ENCODE measurements at places on chromosomes 7 and 10. TPM values are rescaled to one million over a fixed set of nuclear protein-coding genes. Genes with fewer than 3 reads are reported as not detected.
A peak's percentile ranks its signal among the peaks of the same experiment; 100 is the strongest.

Gene CDH23
- 8.2 TPM for polyA plus RNA-seq

Gene SEMA3E
- not detected for polyA plus RNA-seq

Gene FZD8
- polyA plus RNA-seq = 0.04 TPM

DNA sequence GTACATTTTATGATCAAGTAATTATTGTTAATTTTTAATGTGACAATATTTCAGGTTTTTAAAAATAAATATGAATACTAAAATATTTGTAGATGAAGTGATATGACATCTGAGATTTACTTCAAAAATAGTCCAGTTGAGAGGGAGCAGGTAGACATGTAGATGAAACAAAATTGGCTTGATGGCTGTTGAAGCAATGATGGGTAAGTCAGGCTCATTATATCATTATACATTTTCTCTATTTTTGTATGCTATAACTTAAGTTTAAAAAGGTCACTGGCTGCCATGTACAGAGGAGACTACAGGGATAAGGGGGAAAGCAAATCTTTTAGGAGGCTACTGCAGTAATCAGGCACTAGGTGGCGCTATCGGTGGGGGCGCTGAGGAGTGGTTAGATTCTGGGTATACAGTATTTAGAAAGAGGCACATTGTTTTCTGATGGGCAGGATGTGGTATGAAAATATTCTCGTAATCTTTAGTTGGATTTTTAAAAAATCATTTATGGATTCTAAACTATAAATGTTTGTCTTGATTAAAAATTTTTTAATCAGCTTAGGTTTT lies 189.8 kb upstream of the IMMP2L start:
- DNase-seq = peak; percentile 33

- DNase-seq = no peak
Observed at GRCh38 chr10:103232131-103232673, 13.5 kb upstream of the RPEL1 start.

- DNase-seq = no peak
Observed at GRCh38 chr10:34522546-34522945, 292.6 kb downstream of the PARD3 start.

GRCh38 chr7:22214000-22214399 lies 143.0 kb downstream of the RAPGEF5 start:
- no peak for DNase-seq

DNA sequence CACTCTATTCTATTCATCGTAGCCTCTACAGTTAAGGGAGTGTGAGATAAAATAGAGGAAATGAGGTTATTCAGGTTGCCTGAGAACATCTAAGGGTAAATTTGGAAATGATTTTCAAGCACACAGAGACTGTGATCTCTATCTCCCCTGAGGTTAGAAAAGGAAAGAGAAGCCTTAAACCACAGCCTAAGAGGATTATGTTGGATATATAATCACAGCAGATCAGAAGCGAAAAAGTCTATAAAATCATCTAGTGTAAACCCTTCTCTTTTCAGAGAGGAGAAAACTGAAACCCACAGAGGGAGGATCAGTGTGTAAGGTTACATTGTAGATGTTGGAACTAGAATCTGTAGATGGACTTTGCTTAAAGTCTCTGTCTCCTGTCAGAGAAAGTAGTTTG lies 90.6 kb upstream of the SEMA3E start:
- no peak for DNase-seq

DNA sequence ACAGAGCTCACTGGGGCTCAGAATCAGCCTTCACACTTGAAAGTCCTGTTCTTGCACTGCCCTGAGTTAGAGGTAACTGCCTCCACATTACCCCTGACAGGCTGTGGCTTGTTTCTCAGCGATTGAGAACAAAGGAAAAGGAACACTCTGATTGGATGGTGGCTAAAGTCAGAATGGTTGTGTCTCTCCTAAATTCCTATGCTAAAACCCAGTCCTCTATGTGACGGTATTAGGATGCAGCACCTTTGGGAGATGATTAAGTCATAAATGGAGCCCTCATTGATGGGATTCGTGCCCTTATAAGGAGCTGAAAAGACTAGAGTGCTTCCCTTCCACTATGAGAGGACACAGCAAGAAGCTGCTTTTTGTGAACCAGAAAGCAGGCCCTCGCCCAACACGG lies 38.9 kb upstream of the DGKI start:
- no peak for DNase-seq

- DNase-seq = no peak
Observed at GRCh38 chr10:57579926-57580325, 687.8 kb downstream of the IPMK start.

DNA sequence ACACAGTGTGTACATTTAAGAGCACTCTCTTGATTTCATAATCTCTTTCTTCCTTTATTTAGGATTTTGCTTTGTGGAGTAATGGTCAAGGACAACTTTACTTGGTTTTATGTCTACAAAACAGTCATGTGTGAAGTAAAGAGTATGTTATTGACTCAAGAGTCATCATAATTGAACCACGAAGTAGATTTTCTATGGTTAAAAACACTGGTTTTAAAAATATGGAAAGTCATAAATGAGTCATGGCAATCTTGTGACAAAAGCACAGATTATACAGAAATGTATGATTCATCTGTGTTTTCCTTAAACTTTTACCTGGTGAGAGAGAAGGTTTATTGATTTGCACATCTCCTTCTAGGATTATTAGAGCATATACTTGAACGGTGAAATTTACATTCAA lies 969.7 kb downstream of the GATA3 start:
- no peak for DNase-seq

- DNase-seq = peak; percentile 68
Observed at GRCh38 chr10:101840741-101841453, 2.7 kb downstream of the KCNIP2 start.

GRCh38 chr10:24249829-24250415 lies 41.0 kb downstream of the KIAA1217 start:
- DNase-seq = no peak

- peak; percentile 62 for DNase-seq
Observed at GRCh38 chr10:97321032-97321803, 2.1 kb downstream of the FRAT1 start.

- DNase-seq = no peak
Observed at GRCh38 chr10:29596826-29597225, 37.9 kb downstream of the SVIL start.

DNA sequence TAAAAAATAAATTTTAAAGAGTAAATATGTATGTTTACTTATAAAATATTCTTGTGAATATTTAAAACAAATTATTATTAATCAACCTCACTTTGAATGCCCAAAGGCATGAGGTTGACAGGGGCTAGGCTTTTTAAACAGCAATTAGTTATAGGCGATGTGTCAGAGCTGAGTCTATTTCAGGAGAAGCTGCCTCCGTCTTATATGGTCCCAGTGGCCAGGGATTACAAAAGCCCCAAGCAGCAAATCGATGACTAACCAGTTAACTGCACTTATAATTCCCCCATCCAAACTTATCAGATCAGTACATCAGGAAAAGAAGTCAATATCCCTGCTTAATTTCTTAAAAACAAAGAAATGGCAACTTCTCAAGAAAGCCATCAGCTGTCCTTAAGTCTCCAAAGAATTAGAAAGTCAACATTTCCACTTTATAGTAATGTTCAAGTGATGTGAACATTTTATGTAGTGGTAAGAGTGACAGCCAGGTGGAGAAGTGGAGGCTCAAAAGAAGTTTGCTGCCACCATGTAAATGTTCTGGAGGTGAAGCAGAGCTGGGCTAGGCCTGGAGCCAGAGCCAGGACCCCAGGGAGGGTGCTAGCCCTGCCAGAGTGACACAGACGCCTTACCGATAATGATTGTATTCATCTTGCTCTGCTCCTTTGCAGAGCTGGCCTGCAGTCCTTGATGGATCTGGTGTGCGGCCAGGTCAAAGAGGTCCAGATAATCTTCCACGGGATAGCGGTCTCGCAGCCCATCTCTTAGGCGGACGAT lies 51.5 kb downstream of the CHST15 start:
- no peak for DNase-seq

- no peak for DNase-seq
Observed at GRCh38 chr10:79431891-79432831, 13.3 kb downstream of the ZCCHC24 start.

DNA sequence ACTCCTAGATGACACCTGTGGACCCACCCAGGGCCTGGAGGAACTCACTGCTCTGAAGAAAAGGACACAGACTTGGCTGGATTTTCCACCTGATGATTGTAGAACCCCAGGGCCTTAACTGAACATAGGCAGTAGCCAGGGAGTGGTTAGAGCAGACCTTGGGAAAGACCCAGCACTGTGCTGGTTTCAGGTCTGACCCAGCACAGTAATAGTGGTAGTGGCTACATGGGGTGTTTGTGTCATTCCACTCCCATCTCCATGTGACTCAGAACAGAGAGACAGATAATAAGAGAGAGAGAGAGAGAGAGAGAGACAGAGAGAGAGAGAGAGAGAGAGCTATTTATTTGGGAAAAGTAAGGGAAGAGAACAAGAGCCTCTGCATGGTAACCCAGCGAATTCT lies 239.1 kb upstream of the MEOX2 start:
- DNase-seq = no peak

GRCh38 chr10:131980761-131981428 lies 828 bp downstream of the BNIP3 start:
- no peak for DNase-seq

- DNase-seq = peak; percentile 52
Observed at GRCh38 chr10:17607603-17608332, 9.4 kb downstream of the HACD1 start.

Measured in CD14-positive monocyte (primary cell).